SK-MEL-5 (cell line): ENCODE measurements at places on chromosomes 6 and 20. TPM values are rescaled to one million over a fixed set of nuclear protein-coding genes. Genes with fewer than 3 reads are reported as not detected.

Gene ZBP1
- total RNA-seq, result 0.16 TPM in 1 of 2 replicates, not detected in the other

Gene SALL4
- total RNA-seq, result 0.40 and 0.64 TPM in 2 replicates

Gene ARMH2
- total RNA-seq, result not detected in 2 replicates

Gene FRK
- total RNA-seq, result 1.8 and 1.9 TPM in 2 replicates

Gene UBD
- not detected in 2 replicates for total RNA-seq

Gene LGSN
- 0.32 TPM in 1 of 2 replicates, not detected in the other for total RNA-seq

Gene SLC22A16
- not detected in 2 replicates for total RNA-seq

Gene MPIG6B
- total RNA-seq, result not detected in 2 replicates

Gene EPPIN
- total RNA-seq, result not detected in 2 replicates

Gene FAM83D
- total RNA-seq, result 35.7 and 36.6 TPM in 2 replicates

Gene VIP
- total RNA-seq, result 0.16 TPM in 1 of 2 replicates, not detected in the other

Gene PPP1R16B
- total RNA-seq, result 0.56 and 0.69 TPM in 2 replicates

Gene FOXA2
- not detected in 2 replicates for total RNA-seq

Gene GOPC
- total RNA-seq, result 21.5 and 21.6 TPM in 2 replicates

Gene LY6G6D
- not detected in 2 replicates for total RNA-seq

Gene C6orf58
- not detected in 2 replicates for total RNA-seq

Gene OR2B6
- not detected in 2 replicates for total RNA-seq

Gene E2F3
- total RNA-seq, result 18.3 and 20.4 TPM in 2 replicates

Gene NANP
- 10.3 and 11.6 TPM in 2 replicates for total RNA-seq

Gene NKAIN2
- 0.11 TPM in 1 of 2 replicates, not detected in the other for total RNA-seq

Gene DNMT3B
- 1.9 and 2.3 TPM in 2 replicates for total RNA-seq

Gene ARG1
- total RNA-seq, result not detected in 2 replicates

Gene SAMD10
- total RNA-seq, result not detected in 2 replicates

Gene TNFRSF21
- 15.0 and 17.1 TPM in 2 replicates for total RNA-seq

Gene HCK
- total RNA-seq, result not detected in 2 replicates

Gene XKR7
- total RNA-seq, result 0.03 and 0.11 TPM in 2 replicates

Gene CDSN
- not detected in 2 replicates for total RNA-seq

Gene ETV7
- not detected in 2 replicates for total RNA-seq

Gene BTN3A1
- total RNA-seq, result 23.7 and 29.1 TPM in 2 replicates

Gene ADGB
- total RNA-seq, result not detected in 2 replicates

Gene RPS6KA2
- 2.1 and 4.9 TPM in 2 replicates for total RNA-seq

Gene KCNK16
- not detected in 2 replicates for total RNA-seq

Gene PACSIN1
- total RNA-seq, result not detected in 2 replicates

Gene MAS1
- not detected in 2 replicates for total RNA-seq

Gene RNF144B
- total RNA-seq, result 12.2 and 14.3 TPM in 2 replicates

Gene STX11
- 6.6 and 6.7 TPM in 2 replicates for total RNA-seq

Gene NKX2-2
- total RNA-seq, result 0.13 TPM in 1 of 2 replicates, not detected in the other

Gene NHLRC1
- total RNA-seq, result 4.4 and 5.0 TPM in 2 replicates

Gene COX4I2
- total RNA-seq, result not detected in 2 replicates

Gene FNDC11
- total RNA-seq, result 0.05 TPM in 1 of 2 replicates, not detected in the other

Gene DDO
- total RNA-seq, result 1.7 and 2.3 TPM in 2 replicates

Gene SLC16A10
- 5.9 and 7.3 TPM in 2 replicates for total RNA-seq

Gene CTAGE9
- total RNA-seq, result not detected in 2 replicates

Gene SPTLC3
- 1.7 and 2.0 TPM in 2 replicates for total RNA-seq

Gene EYA2
- total RNA-seq, result not detected in 2 replicates

Gene LRRC73
- 0.42 and 0.64 TPM in 2 replicates for total RNA-seq

Gene KIAA0408
- total RNA-seq, result 3.2 and 3.7 TPM in 2 replicates

Gene GPX5
- total RNA-seq, result not detected in 2 replicates

Gene PAK5
- total RNA-seq, result not detected in 2 replicates

Gene RAET1G
- not detected in 2 replicates for total RNA-seq

Gene SLC17A9
- not detected in 2 replicates for total RNA-seq

Gene BYSL
- total RNA-seq, result 23.0 and 24.3 TPM in 2 replicates

Gene VGLL2
- total RNA-seq, result not detected in 2 replicates

Gene TP53TG5
- not detected in 2 replicates for total RNA-seq
